ENCODE measurements at places on chromosomes 12 and 14.

- no peak for DNase-seq
Measured at GRCh38 chr14:76977793-76978720, 50.5 kb downstream of the IRF2BPL start.

GRCh38 chr12:25518512-25518911 is 34.6 kb downstream of the LMNTD1 start:
- no peak for DNase-seq

GRCh38 chr12:40515041-40515816 is 177.0 kb upstream of the CNTN1 start:
- no peak for DNase-seq

DNA sequence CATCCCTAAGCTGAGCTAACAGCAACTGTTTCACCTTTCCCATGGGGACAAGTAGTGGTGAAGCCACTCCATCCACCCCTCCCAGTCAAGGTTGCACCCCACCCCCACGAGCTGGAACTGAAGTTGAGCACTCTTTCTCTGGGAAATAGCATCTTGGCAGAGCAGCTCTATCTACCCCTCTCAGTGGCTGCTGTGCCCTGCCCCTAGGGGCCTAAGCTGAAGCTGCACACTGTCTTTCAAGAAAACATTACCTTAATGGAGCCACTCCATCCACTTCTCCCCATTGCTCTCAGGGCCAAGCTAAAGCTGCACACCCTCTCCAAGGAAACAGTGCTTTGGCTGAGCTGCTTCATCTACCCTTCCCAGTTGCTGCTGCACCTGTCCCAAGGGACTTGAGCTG is 170.6 kb upstream of the CCDC196 start:
- no peak for DNase-seq

GRCh38 chr12:34303091-34303870 is 281.0 kb downstream of the ALG10 start:
- no peak for DNase-seq

GRCh38 chr12:107296681-107297089 is 203.3 kb upstream of the CRY1 start:
- DNase-seq, result no peak

DNA sequence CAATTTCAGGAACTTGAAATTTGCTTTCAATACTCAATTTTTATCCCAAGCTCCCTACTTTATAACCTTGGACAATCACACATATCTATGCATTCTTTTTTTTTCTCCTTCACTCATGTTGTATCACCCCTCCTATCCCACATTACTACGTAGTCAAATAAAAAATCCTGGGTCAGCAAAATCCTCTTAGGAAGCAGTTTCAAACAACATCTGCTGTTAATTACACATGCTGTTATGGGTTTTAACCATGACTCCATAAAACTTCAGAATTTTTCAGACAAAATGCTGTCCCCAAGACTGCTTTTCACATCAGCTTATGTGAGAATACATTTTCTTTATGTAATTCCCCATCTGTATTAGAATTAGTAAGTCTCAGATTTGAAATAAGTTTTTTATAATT is 61.7 kb downstream of the LRFN5 start:
- DNase-seq, result no peak

Data from AG09319 (cell line).